ENCODE measurements at places on chromosomes 5 and 9. TPM values are rescaled to one million over a fixed set of nuclear protein-coding genes. Genes with fewer than 3 reads are reported as not detected.

- no peak for DNase-seq
Measured at GRCh38 chr9:114900942-114901802, 29.2 kb downstream of the TNFSF8 start.

GRCh38 chr9:8980496-8981013 is 1181.0 kb upstream of the DMAC1 start:
- no peak for DNase-seq

DNA sequence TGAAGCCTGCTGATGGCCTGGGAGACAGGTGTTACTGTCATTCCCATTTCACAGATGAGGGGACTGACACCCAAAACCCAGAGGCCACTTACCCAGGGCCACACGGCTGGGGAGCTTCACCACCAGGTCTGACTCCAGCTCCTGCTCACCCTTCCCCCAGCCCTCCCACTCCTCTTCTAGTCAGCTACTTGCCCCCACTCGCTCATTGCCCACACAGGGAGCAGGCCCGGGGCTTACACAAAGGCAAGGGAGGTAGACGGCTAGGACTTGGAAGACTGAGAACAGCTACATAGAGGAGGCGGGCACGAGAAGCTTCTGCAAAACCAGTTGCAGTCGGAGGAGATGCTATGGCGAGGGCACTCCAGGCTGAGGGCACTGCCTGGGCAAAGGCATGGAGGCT is 21.3 kb downstream of the LMX1B start:
- DNase-seq, result no peak

GRCh38 chr5:83608122-83608521 is 112.5 kb downstream of the HAPLN1 start:
- peak; percentile 33 for DNase-seq

GRCh38 chr5:57082441-57083067 is 91.3 kb upstream of the GPBP1 start:
- no peak for DNase-seq

Gene KCNV2
- polyA plus RNA-seq, result 0.27 TPM

Gene FBP2
- polyA plus RNA-seq, result 0.10 TPM

Gene SLC25A2
- polyA plus RNA-seq, result 0.23 TPM

Gene SUSD3
- 6.9 TPM for polyA plus RNA-seq
